ENCODE measurements at places on chromosomes 16 and 17. TPM values are rescaled to one million over a fixed set of nuclear protein-coding genes. Genes with fewer than 3 reads are reported as not detected.

TUBB3 gene
- not detected for total RNA-seq

GRCh38 chr16:57624044-57624688, 4.3 kb upstream of the ADGRG1 start:
- H3K27ac ChIP-seq = no peak overlapping the region
- H3K27me3 ChIP-seq = no peaks in the 10 kb centered on the region
- no peaks in the 10 kb centered on the region for H3K4me1 ChIP-seq
- no peaks in the 10 kb centered on the region for H3K36me3 ChIP-seq
- H3K4me3 ChIP-seq = no peak overlapping the region
- DNase-seq = no peak

SMIM5 gene
- 0.43 TPM for total RNA-seq

C1QTNF1 gene
- not detected for total RNA-seq

DNA sequence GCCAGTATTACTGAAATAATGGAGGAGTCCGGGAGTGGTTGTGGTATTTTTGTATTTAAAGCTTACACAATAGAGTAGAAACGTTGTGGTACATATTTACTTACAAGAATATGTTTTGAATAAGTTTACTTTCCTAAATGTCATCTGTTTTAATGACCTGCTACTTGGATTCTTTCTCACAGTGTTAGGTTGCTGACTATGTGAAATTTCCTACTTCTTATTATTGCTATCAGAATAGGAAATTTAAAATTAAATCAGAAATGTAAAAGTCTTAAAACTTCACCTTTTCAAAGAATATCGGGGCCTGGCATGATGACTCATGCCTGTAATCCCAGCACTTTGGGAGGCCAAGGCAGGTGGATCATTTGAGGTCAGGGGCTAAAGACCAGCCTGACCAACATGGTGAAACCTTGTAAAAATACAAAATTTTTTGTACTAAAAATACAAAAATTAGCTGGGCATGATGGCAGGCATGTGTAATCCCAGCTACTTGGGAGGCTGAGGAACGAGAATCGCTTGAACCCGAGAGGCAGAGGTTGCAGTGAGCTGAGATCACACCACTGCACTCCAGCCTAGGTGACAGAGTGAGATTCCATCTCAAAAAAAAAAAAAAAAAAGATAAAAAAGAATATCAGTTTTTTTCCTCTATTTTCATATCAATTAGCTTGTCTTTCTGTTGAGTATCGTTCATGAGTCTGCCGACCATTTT, 77.8 kb downstream of the VMP1 start:
- H3K4me1 ChIP-seq = peaks cover 39% of the 10 kb centered on the region
- H3K36me3 ChIP-seq = no peaks in the 10 kb centered on the region
- H3K27me3 ChIP-seq = no peaks in the 10 kb centered on the region
- H3K27ac ChIP-seq = peak overlapping the region; percentile 84
- no peak overlapping the region for H3K4me3 ChIP-seq

DNA sequence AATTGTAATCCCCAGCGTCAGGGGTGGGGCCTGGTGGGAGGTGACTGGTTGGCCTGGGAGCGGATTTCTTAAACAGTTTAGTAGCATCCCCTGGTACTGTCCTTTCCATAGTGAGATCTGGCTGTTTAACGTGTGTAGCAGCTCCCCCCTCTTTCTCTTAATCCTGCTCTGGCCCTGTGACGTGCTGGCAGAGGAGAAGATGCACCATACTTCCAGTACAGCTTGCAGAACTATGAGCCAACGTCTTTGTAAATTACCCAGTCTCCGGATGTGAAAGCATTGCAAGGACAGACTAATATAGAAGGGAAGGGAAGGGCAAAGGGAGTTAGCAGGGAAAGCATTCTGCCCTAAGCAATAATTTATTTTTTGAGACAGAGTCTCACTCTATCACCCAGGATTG, 83.9 kb downstream of the RMI2 start:
- H3K27me3 ChIP-seq = no peaks in the 10 kb centered on the region
- no peak overlapping the region for H3K27ac ChIP-seq
- no peaks in the 10 kb centered on the region for H3K36me3 ChIP-seq
- DNase-seq = no peak
- H3K4me1 ChIP-seq = no peaks in the 10 kb centered on the region
- no peak overlapping the region for H3K4me3 ChIP-seq

GRCh38 chr17:66313325-66313724, 10.9 kb downstream of the PRKCA start:
- no peaks in the 10 kb centered on the region for H3K27me3 ChIP-seq
- no peak overlapping the region for H3K4me3 ChIP-seq
- no peaks in the 10 kb centered on the region for H3K36me3 ChIP-seq
- H3K4me1 ChIP-seq = peaks cover 63% of the 10 kb centered on the region

GRCh38 chr17:2950846-2951245, 112.6 kb downstream of the OR1D5 start:
- DNase-seq = no peak
- H3K4me3 ChIP-seq = no peak overlapping the region
- no peak overlapping the region for H3K27ac ChIP-seq
- H3K27me3 ChIP-seq = no peaks in the 10 kb centered on the region
- H3K4me1 ChIP-seq = peaks cover 6% of the 10 kb centered on the region
- H3K36me3 ChIP-seq = no peaks in the 10 kb centered on the region

- H3K4me3 ChIP-seq = no peak overlapping the region
- H3K36me3 ChIP-seq = no peaks in the 10 kb centered on the region
- no peak for DNase-seq
- H3K27ac ChIP-seq = no peak overlapping the region
- no peaks in the 10 kb centered on the region for H3K4me1 ChIP-seq
These were observed 443.7 kb upstream of the DYNLRB2 start for GRCh38 chr16:80097098-80097497.

DNA sequence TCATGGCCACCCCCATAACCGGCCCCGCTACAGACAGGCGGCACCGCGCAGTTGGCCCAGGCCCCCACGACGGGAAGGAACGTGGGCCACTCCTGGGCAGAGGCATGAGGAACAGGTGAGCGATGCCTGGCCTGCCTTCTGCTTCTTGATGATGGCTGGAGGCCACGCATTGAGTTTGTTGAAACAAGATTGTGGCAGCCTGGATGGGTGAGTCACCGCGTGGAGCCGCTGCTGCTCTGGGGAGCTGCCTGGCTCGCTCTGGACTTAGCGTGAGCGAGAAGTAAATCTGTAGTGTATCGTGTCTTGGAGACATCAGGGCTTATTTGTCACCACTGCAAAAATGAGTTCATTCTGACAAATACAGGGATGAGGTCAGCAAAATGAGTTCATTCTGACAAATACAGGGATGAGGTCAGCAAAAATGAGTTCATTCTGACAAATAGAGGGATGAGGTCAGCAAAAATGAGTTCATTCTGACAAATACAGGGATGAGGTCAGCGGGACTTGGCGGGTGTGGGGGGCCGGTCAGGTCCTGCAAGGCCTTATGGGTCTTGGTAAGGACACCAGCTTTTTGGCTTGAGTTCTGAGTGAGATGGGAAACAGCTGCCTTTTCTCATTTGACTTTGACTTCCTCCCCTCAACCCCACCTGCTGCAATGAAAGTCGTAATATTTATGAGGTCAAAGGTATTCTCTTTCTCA, 93.0 kb downstream of the SEC14L1 start:
- no peaks in the 10 kb centered on the region for H3K27me3 ChIP-seq
- H3K27ac ChIP-seq = no peak overlapping the region
- no peaks in the 10 kb centered on the region for H3K4me1 ChIP-seq

- H3K27ac ChIP-seq = peak overlapping the region; percentile 52
- no peaks in the 10 kb centered on the region for H3K36me3 ChIP-seq
- peak overlapping the region; percentile 97 for H3K4me3 ChIP-seq
These were observed 59.4 kb upstream of the XYLT1 start for GRCh38 chr16:17529982-17530760.

DNA sequence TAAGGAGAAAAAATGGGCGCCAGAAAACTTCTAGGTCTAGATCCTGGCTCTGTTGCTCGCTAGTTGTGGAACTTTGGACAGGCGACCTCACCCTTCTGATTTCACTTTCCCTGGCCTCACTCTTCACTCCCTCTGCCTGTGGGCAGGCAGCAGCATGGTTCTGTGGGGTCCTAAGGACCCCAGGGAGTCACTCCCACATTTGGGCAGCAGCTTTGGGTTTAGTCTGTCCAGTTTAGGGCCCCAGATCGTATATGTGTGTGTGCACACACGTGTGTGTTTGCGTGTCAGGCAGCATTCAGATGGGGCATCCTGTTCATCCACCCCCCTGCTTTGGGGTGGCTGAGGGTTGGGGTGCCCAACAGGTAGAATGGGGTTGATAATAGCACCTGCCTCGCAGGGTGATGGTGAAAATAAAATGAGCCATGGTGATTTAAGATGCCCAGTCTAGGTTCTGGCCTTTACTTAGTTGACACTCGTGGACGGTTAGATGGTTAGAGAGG, 102.2 kb downstream of the RAB11FIP4 start:
- no peaks in the 10 kb centered on the region for H3K27me3 ChIP-seq
- peak overlapping the region; percentile 9 for H3K4me3 ChIP-seq
- peaks cover 90% of the 10 kb centered on the region for H3K4me1 ChIP-seq
- DNase-seq = no peak
- peak overlapping the region; percentile 90 for H3K27ac ChIP-seq

DNA sequence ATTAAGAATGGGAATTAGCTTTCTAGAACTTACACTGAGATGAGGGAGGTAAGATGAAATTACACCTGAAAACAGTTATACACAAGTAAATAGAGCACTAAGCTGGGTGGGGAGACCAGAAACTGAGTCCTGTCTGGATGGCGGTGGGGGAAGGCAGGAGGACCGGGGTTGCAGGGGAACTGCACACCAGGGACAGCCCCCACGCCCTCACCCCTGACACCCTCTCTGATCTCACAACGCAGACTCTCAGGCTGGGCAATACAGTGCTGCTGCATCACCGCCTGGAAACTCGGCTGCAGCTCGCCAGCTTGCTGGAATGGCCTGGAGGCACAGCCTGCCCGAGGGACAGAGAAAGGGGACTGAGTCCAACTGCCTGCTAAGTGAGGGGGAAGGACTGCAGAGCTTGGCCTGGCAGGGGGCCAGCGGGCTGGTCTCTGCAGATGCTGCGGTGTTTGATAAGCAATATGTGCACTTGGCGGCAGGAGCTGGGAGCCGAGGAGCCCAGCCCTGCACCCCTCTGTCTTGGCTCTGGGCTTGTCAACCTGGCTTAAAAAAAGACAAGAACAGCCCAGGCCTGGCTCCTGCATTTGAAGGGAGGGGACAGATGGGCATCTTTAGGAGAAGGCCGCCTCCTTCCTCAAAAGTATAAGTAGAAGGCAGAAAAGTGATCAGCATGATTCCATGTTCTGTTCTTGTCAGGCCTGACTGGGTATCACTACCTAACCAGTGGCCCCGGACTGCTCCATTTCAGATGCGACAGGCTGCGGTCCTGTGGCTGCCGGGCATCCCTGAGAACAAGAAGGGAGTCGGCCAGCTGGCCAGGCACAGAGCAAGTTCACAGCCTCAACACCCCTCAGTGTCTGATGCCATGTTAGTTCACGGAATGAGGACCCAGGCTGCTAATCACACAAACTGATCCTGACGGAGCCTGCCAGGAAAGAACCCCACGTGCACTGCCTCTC, 30.2 kb downstream of the SPHK1 start:
- H3K36me3 ChIP-seq = no peaks in the 10 kb centered on the region
- no peak overlapping the region for H3K4me3 ChIP-seq
- H3K4me1 ChIP-seq = no peaks in the 10 kb centered on the region
- no peak for DNase-seq
- no peaks in the 10 kb centered on the region for H3K27me3 ChIP-seq

DNA sequence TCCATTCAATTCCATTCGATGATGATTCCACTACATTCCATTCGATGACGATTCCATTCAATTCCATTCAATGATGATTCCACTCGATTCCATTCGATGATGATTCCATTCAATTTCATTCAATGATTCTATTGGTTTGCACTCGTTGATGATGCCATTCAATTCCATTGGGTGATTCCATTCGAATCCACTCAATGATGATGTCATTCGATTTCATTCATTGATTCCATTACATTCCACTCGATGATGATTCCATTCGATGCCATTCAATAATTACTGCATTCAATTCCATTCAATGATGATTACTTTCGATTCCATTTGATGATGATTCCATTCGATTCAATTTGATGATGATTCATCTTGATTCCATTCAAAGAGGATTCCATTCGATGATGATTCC, 1299.4 kb downstream of the TP53TG3F start:
- H3K4me3 ChIP-seq = no peak overlapping the region
- H3K27ac ChIP-seq = no peak overlapping the region
- no peak for DNase-seq
- H3K4me1 ChIP-seq = no peaks in the 10 kb centered on the region
- H3K36me3 ChIP-seq = no peaks in the 10 kb centered on the region

DNA sequence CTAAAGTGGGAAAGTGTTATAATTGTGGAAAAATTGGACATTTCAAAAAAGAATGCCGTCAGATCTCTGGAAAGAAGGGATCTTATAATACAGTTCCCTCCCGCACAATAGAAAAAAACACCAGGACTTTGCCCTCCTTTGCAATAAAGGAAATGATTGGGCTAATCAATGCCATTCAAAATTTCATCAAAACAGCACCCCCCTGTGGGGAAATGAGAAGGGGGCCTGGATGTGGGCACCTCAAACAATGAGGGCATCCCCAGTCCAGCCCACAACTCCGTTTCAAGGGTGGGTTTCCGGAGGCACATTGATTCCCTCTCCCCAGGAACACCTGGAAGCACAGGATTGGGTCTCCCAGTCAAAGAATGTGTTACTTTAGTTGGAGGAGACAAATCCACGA, 26.1 kb downstream of the CD300LG start:
- H3K4me3 ChIP-seq = no peak overlapping the region
- no peaks in the 10 kb centered on the region for H3K4me1 ChIP-seq
- DNase-seq = no peak
- H3K36me3 ChIP-seq = no peaks in the 10 kb centered on the region
- H3K27ac ChIP-seq = no peak overlapping the region
- no peaks in the 10 kb centered on the region for H3K27me3 ChIP-seq

DNA sequence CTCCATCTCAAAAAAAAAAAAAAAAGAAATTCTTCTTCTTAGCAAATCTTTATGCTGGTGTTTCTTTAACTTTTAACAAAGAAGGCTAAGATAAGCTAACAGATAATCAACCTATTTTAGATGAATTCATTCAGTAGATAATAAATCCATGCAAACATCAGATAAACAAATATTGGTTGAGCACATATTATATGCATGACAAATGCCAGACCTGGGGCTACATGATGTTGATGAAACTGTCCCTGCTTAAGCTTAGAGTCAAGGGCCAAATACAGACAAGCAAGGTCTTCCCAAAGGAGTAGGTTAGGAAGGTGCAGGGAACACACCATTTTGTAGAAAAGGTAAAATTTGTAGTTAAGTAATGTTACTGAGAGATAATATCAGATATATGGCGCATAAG, 6.7 kb upstream of the MAP2K6 start:
- H3K4me3 ChIP-seq = no peak overlapping the region
- no peaks in the 10 kb centered on the region for H3K27me3 ChIP-seq
- H3K4me1 ChIP-seq = no peaks in the 10 kb centered on the region
- H3K36me3 ChIP-seq = no peaks in the 10 kb centered on the region
- no peak for DNase-seq

GRCh38 chr16:64412578-64413280, 709.1 kb downstream of the CDH11 start:
- H3K36me3 ChIP-seq = no peaks in the 10 kb centered on the region
- no peak overlapping the region for H3K4me3 ChIP-seq
- no peak for DNase-seq
- no peaks in the 10 kb centered on the region for H3K4me1 ChIP-seq

GRCh38 chr17:45171338-45172231, 9.9 kb downstream of the HEXIM2 start:
- H3K27ac ChIP-seq = peak overlapping the region; percentile 63
- no peak overlapping the region for H3K4me3 ChIP-seq
